Non-pigmented ciliary epithelial cell (primary cell): ENCODE measurements at places on chromosomes 4 and X.

- no peak for DNase-seq
Measured at GRCh38 chr4:80216100-80216761, 18.9 kb downstream of the PRDM8 start.

GRCh38 chrX:85303544-85303943, 59.8 kb downstream of the ZNF711 start:
- DNase-seq = no peak

DNA sequence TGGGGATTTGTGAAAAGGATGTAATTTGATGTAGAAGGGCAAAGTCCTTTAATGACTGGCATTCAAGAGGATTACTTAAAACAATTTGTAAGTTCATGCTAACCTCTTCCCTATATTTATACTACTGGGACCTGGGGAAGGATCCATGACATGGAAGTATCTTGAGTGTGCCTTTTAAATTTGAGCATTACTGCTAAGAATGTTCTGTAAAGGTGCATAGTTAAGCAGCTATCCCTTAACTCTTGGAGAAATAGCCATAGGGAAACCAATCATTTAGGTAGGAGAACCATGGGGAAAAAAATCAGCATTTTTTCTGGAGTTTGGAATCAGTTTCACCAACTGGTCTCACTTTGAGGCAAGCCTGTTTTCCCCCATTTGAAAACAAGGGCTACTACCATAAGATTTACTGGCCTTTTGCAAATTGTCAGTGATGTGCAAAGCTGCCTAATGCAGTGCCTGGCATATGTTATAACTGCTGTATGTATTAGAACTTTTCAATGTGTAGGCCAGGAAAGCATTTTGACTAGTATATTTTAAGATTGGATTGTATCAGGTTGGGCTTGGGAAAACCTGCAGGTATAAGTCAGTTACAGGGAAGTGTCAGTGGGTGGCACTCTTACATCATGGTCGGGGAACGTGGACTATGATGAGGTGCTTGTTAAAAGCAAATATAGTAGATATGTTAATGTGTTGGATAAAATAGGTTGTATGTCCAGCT, 72.1 kb downstream of the PRSS12 start:
- no peak for DNase-seq

- no peak for DNase-seq
Measured at GRCh38 chr4:144461906-144462305, 184.1 kb upstream of the HHIP start.

- no peak for DNase-seq
Measured at GRCh38 chr4:30904215-30904555, 184.0 kb downstream of the PCDH7 start.

GRCh38 chr4:45349859-45350258, 623.5 kb upstream of the GNPDA2 start:
- DNase-seq = no peak

DNA sequence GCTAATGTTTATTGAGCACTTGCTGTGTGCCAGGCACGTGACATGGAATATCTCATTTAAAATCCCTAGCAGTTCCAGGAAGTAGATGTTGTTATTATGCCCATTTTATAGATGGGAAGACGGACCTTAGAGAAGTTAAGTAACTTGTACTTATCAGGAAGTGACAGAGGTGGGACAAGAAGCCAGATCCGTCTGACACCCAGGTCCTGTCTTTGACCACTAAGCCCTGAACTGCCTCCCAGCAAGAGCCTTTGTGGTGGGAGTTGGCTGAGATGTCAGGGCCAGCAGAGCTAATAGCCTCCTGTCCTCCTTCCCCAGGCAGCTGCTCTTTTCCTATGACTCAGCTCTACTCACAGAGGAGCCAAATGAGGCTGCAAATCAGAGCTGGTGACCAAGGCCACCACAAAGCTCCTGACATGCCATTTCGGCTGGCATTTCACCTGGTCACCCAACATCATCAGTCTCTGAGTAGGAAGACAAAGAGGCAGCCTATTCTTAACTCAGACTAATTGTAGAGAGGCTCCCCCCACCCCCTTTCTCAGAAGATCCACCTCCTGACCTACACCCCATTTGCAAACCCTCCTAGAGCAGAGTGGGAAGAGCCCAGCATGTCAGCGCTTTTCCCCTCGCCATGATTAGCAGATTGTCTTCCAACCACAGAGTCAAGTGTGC, 175.1 kb upstream of the KIT start:
- no peak for DNase-seq

GRCh38 chr4:115424852-115425251, 311.4 kb upstream of the NDST4 start:
- DNase-seq = no peak

DNA sequence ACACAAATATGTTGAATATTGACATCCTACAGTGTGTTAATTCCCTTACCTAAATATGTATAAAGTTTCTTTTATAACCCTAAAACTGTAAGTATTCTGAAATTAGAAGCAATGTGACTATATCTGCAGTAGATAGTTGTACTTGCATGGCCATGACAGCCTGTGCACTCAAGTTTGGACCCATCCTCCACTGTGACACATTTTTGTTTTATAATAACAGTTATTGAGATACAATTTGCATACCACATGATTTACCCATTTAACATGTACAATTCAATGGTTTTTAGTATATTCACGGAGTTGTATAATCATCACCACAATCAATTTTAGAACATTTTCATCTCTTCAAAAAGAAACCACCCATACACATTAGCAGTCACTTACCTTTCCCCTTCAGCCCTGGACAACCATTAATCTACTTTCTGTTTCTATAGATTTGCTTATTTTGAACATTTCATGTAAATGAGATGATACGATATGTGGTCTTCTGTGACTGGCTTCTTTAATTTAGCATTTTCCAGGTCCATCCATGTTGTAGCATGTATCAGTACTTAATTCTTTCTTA, 29.6 kb downstream of the HERC3 start:
- no peak for DNase-seq

DNA sequence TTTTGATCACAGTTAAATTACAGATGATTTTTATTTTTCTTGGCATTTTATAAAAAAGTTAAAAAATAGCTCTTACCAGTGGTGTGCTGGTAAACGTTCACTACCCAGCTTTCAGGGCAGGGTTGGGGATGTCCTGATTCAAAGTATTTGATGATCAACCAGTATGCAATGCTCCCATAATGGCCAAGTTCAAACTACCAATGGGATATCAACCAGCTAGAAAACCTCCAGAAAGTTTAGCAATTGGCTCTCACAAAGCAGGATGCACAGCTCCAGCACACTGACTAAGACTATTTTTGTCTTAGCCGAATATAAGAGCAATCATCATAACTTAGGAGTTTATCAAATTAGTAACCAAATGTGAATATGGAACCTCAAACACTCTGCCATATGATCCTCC, 108.0 kb upstream of the PDE5A start:
- no peak for DNase-seq
